SJCRH30 (cell line): ENCODE measurements at places on chromosomes 2 and 18. TPM values are rescaled to one million over a fixed set of nuclear protein-coding genes. Genes with fewer than 3 reads are reported as not detected.

- DNase-seq, result no peak
Measured at GRCh38 chr2:2740238-2740775, 409.2 kb upstream of the MYT1L start.

The MOB4 gene
- 64.4 and 71.1 TPM in 2 replicates for total RNA-seq

GRCh38 chr2:217625557-217626169 lies 377.1 kb downstream of the TNS1 start:
- no peak for DNase-seq

- peak; percentile 8 for DNase-seq
Measured at GRCh38 chr18:38241736-38242135, 676.1 kb upstream of the CELF4 start.

DNA sequence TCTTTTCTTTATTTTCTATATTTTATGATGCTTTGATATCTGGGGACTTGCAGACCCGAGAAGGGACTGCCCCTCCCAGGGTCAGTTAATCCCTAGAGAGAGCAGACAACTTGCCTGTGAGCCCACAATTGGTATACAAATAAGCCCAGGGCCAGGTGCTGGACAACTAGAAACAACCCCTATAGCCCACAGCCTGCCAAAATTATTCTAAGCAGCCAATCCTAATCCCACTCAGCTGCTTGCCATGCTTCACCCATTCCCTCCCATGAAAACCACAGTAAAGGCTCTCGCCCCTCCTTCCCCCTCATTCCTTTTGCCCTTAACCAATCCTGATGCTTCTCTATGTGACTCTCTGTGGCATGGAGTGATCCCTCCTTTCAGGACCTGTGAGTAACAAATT lies 380.7 kb downstream of the RBM43 start:
- DNase-seq, result peak; percentile 39

DNA sequence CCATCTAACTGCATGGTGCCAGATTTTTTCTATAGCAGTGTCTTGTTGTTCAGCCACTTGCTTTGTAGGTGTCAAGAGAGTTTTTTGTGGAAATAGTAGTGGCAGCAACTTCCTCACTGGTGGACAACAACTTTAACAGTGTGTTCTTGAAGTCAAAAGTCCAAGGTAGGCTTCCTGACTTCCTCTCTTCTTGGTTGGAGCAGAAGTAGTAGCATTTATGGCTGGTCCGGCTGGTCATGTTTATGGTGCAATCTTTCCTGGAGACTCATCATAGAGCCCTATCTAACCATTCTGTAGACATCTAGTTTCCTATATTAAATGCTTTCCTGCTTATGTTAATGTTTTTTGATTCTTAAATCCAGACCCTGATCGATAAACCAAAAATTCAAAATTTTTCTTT lies 11.7 kb downstream of the GPR75 start:
- no peak for DNase-seq

DNA sequence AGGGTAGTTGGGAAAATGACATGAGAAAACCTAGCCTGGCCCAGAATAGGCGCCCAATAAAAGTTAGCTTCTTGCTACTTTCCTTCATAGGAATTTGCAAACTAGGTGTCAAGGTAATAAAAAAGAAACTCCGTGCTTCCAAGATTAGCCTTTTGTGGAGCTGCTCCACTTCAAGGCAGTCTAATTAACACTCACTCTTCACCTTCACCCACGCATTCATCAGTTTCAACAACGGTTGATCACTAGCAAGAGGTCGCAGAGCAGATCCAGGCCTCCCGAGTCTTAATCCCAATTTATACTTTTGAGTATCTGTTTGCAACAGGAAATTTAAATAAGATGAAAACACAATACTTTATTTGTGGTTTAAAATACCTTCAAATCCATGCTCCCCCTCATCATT lies 39.5 kb upstream of the TANK start:
- DNase-seq, result no peak

The HNMT gene
- total RNA-seq, result 0.04 TPM in 1 of 2 replicates, not detected in the other

The IHH gene
- 0.10 TPM in 1 of 2 replicates, not detected in the other for total RNA-seq

DNA sequence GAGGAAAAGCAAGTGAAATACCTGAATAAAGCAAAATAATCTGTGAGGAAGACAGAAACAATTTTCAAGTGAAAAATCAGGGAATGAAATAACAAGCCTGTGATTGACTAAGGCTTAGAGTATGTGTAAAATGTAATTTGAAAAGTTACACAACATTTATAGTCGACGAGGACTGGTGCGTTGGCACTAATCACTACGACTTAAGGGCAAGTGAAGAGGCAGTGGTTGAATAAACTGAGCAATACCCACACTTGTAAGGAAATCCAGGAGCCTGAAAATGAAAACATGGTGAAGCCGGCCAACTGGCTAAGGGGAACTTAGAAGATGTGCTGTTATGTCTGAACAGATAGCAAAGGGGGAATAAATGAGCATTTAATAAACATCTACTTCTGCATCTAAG lies 13.4 kb downstream of the DOK1 start:
- DNase-seq, result no peak

GRCh38 chr2:85753525-85754312 lies at the start of gene ATOH8:
ATOH8 (plus strand) TSS chr2:85753991; CDS start chr2:85754190, 199 bp downstream.
- DNase-seq, result peak; percentile 97

DNA sequence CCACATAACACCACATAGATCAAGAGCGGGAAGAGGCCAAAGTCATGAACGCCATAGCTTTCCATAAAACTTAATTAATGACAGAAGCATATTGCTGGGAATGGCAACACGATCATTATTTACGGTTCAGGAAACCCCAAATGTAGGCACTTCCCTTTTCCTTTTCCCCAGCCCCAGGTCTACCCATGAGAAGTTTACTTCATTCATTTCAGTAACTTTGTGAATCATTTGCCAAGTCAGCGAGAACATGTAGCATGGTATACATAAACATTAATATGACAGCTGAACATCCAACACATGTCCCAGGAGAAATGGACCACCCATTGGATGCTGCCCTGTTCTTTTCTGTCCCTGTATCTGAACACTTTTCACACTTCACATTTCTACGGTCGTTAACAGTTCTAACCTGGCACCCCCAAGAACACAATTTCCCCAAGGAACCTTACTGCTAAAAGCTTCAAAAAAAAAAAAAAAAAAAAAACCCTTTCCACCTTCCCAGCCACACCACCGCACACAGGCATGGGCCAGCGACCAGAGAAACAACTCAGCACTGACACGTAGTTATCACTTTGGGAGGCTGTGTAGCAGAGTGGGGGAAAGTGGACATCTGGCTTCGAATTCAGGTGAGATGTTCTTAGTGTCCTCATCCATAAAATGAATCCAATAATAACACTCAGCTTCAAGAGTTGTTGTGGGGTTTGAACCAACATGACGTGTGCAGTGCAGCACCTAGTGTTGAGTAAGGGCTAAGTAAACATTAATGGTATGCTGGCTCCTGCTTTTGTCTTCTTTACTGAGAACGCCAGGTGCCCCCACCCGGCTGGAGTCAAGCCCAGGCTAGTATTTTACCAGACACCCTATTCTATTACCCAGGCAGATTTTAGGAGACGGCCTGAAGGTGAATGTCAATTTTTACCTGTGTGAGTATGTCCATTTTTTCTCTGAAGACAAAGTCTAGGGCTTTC lies 371.5 kb downstream of the LNPK start:
- DNase-seq, result no peak

The REEP1 gene
- 2.1 and 2.3 TPM in 2 replicates for total RNA-seq

DNA sequence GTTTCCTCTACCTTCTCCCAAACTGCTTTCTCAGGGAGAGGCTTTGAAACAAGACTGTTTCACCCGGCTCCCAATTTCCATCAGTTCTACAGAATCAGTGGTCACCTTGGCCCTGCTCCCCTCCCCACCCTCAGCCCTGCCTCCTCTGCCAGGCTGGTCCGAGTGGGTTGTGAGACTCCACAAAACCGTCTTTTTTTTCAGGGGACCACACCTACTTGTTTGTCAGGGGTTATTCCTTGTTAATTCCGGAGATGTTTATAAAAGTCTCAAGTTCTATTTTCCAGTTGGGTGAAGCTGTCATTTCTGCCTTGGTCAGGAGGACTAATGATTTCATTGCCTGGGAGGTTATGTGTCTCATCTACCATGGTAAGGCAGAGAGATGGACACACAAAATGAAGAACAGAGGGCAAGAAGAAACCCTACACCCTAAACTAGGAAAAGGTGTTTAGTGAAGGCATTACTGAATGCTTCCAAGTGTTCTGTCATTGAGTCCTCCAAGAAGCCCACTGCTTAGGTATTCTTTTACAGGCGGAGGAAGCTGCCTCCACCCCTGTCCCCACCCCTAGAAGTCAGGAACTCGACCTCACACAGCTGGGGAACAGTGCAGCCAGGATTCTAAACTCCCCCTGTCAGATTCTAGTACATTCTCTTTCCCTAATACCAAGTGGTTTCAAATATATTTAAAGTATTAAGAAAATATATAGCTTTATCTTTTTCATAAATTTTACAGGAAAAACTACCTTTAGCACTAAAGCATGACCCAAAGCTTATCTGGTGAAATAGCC lies 46.3 kb downstream of the COPS8 start:
- DNase-seq, result no peak

DNA sequence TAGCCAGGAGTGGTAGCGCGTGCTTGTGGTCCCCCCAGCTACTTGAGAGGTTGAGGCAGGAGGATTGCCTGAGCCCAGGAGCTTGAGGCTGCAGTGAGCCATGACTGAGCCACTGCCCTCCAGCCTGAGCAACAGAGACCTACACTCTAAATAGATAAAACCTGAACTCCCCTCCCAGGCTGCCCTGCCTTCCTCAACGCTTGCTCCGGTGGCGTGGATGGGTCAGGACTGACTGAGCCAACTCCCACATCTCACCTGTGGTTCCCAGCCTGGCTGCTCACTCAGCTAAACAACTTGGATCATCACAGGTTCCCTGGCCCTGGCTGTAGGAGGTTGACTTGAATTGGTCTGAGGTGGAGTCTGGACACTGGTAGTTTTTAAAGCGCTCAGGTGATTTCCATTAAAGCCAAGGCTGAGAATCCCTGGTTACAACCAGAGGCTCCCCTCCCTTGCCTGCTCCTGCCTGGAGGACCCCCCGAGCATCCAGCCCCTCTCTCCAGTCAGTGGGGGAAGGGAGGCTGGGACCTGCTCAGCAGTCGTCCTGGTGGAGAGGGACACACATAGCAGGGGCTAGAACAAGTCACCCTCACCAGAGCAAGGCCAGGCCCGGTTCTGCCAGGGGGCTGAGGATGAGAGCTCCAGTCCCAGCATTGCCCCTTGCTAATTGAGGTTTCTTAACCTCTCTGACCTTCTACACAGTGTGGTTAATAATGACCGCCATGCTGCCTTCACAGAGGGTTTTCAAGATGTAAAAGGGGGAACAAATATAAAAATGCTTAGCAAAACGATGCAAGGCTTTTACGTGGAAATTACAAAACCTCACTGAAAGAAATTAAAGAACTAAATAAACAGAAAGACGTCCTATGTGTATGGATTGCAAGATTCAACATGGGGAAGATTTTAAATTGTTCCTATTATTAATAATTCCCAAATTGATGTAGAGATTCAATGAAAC lies 46.9 kb upstream of the TAF1B start:
- DNase-seq, result no peak

GRCh38 chr2:182897137-182897536 lies 30.7 kb upstream of the FRZB start:
- DNase-seq, result no peak

DNA sequence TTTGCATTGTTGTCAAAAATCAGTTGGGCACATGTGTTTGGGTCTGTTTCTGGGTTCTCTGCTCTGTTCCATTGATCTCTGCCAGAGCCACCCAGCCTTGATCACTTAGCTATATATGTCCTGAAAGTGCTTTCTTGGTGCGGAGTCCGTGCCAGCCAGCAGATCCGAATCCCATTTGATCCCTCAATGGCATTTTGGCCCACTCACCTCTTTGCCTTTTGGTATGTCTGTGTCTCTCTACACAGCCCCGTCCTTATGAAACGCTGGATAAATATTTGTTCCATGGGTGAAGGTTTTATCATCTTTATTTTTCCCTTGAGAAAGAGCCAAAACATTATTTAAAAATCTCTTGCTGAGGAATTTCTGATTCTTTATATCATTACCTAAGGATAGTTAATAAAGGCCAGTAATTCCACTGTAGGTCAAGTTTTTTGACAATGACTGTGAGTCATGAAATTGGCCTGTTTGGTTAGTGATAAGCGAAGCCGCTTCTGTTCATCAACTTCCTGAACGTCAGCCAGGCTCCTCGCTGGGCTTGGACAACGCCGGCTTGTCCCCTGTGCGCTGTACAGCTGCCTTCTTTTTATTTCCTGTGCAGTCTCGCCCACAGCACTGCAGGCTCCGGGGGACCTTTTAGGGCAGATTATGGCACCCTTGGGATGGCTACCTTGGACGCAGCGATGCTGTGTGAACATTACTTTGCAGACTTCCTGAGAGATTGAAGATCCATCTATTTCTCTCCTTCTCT lies 24.9 kb downstream of the MTCL1 start:
- DNase-seq, result no peak

DNA sequence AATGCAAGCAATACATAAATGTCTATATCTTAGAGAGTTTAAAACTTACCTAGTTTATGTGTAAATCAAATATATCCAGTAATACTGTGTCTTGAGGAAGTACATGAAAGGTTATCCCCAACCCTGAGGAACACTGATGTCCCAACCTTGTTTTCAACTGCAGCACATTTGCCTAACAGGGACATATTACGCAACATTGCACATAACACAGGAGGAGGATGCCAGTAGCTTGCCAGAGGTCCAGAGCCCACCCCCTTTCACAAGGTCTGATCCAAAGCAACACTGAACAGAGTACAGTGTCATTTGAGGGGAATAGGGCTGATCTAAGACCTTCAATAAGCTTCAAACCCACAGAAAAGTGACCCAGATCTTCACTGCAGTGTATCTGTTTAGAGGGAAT lies 678.5 kb downstream of the ARHGAP15 start:
- no peak for DNase-seq

DNA sequence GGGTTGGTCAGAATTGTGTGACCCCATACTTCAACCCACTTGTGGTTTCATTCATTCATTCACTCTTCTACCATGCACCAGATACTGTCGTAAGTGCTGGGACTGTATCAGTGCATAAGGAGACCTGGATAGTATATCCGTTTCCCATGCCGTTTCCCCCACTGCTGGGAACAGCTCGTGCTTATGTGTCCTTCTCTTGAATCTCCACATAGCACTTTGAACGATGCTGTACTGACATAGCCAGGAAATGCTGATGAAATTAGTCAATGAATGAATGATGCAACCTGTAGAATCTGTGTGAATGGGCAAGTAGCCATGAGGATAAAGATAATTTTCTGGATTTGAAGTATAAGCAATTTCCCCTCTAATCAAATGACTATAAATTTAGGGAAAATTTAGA lies 276.1 kb downstream of the BCL2 start:
- DNase-seq, result no peak

DNA sequence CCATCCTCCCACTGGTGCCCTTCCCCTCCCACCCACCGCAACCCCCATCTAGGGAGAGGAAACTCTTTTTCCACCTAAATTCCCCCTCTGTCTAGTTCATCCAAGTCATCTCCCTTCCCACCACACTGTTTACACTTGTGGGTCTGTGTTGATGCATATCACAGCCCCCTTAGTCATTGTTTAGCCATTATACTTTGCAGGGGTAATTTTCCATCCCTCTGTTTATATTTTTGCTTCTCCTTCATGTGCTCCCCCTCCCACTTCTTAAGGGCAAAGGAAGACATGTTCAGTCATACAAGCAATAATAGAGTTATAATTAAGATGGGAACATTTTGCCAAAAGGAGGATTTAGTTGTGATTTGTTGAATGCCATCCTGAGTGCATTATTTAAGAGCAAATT lies 187.8 kb upstream of the TNP1 start:
- no peak for DNase-seq

GRCh38 chr2:150963336-150963735 lies 298.3 kb downstream of the RBM43 start:
- no peak for DNase-seq
